Ammon's horn (tissue), 1 donor: ENCODE measurements at places on chromosomes 1 and 21.

- DNase-seq, result no peak
Measured at GRCh38 chr1:53180226-53180625, 16.4 kb upstream of the CPT2 start.

GRCh38 chr1:117097443-117097842 is 24.1 kb downstream of the TRIM45 start:
- DNase-seq, result no peak

DNA sequence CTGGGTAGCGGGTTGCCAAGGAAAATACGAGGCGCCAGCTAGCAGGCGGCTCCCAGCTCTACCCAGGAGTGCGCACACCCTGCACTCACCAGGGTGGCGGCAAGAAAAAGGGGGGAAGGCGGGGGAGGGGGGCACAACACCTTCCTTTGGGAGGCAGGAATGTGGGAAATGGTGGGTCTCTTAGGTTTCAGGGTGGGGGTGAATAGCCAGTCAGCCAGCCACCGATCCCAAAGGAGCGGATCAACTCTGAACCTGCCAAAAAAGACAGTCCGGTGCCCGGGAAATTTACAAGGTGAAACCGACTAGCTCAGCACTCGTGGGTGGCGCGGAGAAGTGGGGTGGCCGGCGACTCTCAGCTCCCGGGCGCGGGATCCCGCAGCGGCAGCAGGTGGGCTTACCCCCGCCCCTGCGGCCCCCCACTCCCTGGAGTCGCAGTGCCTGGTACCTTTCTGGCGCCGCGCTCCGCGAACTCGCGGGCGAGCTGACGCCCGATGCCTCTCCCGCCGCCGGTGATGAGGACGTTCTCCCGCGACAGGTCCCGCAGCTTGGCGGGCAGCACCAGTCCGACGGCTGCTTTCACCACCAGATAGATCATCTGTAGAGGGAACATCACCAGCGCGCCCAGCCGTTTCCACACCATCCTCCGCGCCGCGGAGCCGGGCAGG is 1.2 kb downstream of the DHRS3 start:
- DNase-seq, result no peak

GRCh38 chr1:153556348-153556747 is 7.3 kb upstream of the S100A3 start:
- DNase-seq, result no peak

DNA sequence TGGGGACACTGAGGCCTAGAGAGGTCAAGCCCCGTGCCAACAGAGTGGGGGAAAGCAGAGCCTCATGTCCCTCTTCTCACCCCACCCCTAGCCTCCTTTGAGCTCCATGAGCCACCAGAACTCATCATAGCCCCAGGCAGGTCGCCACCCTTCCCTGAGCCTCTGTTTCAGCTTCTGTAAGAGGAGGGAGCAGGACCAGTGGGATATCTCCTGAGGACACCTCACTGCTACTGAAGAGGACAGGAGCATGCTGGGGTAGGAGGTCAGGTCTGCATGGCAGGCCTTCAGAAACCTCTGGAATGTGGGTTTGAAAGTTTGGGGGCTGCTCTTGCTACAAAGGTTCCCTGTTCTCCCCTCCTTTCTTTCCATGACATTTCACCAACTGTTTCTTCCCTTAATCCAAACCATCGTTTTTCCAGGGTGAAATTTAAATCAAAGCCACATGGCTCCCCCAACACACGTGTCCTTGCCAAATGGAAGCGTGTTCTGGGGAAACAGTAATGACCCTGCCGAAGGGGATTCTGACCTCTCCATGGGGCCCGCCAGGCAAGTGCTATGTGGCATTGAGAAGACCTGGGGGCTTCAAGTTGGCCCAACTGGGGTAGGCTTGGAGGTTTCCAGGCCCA is 88.1 kb upstream of the RUNX3 start:
- no peak for DNase-seq
